ENCODE measurements at places on chromosomes 3 and 15.

GRCh38 chr3:14223595-14223994 is 45.0 kb downstream of the LSM3 start:
- no peak for DNase-seq

- DNase-seq: peak; percentile 17
Measured at GRCh38 chr3:143329567-143330211, 210.1 kb downstream of the CHST2 start.

GRCh38 chr3:100641471-100642032 is 32.2 kb downstream of the ADGRG7 start:
- DNase-seq: no peak

DNA sequence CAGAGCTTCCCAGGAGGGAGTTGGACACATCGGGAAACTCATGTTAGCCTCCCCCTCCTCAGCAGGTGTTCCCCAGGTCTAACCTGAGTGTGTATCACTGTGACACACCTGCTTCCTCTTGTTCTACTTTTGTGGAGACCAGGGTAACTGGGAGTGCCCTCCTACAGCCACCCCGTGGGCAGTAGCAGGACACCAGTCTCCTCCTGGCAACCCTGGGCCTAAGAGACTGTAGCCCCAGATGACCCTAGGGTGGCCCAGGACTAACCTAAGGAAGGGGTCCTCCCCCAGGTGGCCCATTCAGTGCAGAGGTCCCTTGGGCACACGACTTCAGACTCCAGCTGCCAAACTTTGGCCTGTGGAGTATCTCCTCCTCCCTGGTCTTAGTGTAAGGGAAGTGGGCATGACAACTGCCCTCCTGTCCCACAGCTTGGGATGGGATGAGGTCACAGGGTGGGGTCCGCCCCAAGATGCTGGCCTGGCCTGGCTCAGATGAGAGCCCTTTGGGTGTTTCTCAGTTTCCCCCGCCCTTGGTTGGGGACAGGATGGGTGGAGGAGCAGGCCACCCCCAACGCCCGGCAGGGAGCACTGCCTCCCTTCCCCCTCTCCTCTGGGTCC is 4.8 kb downstream of the CSK start:
- DNase-seq: peak; percentile 72

DNA sequence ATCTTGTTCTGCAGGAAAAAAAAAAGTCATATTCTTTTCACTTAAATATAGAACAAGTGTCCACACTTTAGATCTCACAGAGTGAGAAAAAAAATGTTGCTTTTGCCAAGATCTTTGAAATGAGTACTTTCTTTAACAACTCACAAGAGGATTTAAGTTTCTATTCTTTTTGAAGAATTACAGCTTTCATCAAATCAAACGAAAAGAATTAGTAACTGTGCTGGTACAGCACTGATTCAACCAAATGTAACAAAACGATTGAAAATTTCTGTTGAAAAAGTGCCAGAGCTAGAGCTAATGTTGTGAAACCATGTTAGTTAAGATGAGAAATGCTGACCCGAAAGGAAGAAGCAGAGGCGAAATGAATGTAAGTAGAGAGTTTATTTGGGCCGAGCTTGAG is 300.2 kb downstream of the GABRB3 start:
- no peak for DNase-seq

- no peak for DNase-seq
Measured at GRCh38 chr3:36164400-36164799, 215.9 kb upstream of the STAC start.

- peak; percentile 64 for DNase-seq
Measured at GRCh38 chr15:66963710-66964109, 101.7 kb upstream of the SMAD3 start.

DNA sequence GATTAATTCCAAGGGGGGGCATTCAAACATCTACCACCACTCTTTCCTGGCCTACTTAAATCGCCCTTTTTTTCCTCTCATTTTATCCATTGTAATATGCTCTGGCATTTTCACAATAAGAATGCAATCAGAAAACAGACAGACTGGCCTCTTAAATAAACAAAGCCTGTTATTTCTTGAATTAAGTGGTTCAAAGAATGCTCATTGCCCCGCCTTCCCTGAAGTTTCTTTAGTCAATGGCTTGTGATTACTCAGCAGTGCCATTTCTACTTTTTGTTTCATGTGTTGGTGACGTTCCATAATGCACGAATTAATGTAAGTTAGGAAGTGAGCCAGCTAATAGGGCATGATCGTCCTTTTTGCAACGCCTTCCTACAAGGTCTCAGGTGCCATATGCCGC is 68.0 kb downstream of the FBN1 start:
- DNase-seq: no peak

DNA sequence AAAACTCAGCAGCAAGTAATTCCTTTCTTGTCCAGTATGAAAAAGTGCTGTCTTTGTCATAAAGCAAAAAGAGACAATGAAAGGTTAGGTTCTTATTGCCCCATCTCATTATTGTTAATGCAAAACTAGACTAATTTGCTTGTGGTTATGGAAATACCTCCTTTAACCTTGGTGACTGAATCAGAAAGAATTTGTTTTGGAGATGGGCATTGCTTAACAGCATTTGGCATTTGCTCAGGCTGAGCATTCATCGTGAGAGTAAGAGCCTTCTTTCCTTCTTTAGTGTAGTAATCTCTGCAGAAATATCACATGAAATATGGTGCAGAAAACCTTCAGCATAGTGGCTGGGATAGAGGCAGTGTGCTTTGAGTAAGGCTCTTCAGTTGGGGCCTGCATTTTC is 103.1 kb downstream of the CNTN6 start:
- DNase-seq: no peak

GRCh38 chr3:52196977-52197376 is 983 bp upstream of the ALAS1 start:
- DNase-seq: no peak

DNA sequence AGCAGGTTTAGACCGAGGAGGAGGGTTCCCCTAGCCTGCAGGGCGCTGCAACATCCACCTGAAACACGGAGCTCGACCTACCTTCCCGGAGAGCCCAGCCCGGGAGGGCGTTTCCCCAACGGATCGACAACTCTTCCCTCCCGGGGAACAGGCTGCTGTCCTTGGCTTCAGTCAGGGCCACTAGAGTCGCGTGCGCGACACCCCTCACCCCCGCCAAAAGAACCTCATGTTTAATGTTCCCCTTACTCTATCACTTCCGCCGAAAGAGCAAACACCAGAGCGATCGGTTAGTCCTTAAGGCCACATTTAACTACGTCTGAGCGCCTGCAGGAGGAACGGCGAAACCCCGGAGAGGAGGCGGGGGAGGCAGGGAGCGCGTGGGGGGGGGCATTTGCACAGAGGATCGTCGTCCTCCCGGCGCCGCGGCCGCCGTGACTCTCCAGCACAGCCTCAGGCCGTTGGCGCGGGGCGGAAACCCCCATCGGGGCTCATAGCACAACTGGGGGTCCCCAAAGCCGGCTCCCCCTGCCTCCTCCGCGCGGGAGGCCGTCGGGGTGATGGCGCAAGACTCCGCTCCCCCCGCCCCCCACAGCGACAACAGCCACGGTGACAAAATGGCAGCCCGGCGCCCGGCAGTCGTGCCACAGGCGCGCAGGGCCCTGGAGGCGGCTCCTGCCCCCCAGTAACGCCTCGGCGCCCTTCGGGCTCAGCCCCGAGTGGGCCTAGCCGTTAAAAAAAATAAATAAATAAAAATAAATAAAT is 3.2 kb downstream of the ANP32A start:
- peak; percentile 58 for DNase-seq

- no peak for DNase-seq
Measured at GRCh38 chr15:43198992-43199391, 13.8 kb downstream of the CCNDBP1 start.

DNA sequence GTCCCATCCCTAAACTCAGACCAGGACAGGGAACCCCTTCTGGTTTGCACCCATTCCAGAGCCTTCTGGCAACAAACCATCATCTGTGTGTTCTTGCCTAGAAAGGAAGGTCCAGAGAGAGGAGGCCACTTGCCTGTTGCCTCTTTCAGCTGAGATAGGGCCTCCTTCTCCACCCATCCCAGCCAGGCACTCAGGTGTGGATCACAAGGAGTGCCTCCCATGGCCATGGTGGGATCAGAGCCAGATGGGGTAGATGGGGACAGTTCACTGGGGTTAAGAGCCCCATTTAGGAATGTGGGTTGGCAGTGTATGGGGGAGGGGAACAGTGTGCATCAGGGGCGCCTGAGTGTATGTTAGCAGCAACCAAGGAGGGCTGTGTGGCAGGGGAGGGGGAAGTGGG is 8.9 kb upstream of the CTDSPL start:
- DNase-seq: no peak

DNA sequence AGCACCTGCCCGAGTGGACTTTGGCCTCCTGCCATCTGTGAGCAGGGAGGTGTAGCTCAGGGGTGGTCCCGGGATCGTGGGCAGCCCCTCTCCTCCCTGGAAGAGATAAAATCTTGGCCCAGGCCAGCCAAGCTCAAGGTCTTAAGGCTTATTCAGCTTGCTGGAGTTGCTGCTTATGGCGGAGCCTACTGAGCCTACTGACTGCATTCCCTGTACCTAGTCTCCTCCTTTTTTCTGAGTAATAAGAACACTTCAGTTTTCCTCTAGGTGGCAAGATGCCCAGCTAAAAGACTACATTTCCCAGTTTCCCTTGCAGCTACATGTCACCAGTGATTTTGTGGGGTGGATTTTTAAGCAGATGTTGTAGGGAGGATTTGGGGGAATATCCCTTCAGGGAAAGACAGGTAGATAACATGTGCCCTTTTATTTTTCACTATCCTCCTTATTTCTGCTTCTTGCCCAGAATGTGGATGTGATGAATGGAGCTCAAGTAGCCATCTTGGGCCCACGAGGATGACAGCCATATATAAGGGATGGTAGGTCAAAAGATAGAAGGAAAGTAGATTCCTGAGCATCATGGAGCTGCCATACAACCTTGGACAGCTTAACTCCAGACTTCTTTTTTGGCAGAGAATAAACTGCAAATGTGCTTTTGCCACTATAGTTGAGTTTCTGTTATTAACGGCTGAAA is 41.4 kb upstream of the INSYN1 start:
- DNase-seq: no peak

- DNase-seq: no peak
Measured at GRCh38 chr3:69354948-69355347, 30.9 kb downstream of the FRMD4B start.

DNA sequence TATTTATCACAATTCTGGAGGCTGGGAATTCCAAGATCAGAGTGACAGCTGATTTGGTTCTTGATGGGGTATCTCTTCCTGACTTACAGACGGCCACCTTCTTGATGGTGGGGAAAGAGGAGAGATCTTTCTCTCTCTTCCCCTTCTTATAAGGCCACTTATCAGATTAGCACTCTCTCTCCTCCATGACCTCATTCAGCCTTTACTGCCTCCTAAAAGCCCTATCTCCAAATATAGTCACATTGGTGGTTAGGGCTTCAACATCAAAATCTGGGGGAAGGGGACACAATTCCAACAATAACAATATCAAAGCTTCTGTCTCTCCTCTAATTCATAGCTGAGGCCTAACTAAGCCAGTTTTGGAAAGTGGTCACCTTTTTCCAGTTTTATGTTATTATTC is 91.7 kb upstream of the MBNL1 start:
- no peak for DNase-seq

DNA sequence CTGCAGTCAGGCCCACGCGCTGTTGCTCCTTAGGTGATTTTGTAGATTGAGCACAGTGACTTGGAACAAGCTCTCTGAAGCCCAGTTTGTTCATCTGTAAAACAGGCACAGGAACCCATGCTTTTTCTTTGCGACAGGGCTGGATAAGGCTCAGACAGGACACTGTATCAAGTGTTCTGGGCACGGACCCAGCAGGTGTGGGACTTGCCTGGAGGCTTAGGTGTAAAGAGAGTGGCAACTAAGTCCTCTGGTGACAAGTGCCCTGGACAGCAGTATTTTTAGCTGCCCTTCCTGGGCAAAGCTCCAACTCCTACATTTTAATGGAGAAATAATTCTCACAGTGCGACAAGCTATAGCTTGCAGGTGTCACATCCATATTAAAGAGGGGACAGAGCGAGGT is 32.2 kb downstream of the CD276 start:
- no peak for DNase-seq

- no peak for DNase-seq
Measured at GRCh38 chr3:53303549-53303948, 43.8 kb downstream of the DCP1A start.

DNA sequence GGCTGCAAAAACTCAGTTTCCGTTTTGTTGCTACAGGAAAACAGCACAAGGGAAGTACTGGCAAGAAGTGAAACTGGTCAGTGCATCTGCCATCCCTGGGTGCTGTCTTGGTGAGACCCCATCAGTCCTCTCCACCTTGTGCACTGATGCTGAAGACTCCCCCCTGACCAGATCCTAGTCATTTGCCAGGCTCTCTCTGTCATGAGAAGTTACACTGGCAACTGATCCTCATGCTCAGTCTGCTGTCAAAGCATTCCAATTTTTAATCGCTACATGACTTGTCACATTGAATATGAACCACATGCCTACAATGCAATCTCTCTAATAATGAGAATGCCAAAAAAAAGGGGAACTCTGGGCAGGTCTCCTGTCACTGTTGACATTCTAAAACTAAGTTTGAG is 296.5 kb downstream of the ZIC1 start:
- DNase-seq: peak; percentile 27

- DNase-seq: no peak
Measured at GRCh38 chr15:83897037-83897436, 243.1 kb downstream of the ADAMTSL3 start.

GRCh38 chr15:60945196-60945595 is 283.9 kb downstream of the RORA start:
- no peak for DNase-seq

DNA sequence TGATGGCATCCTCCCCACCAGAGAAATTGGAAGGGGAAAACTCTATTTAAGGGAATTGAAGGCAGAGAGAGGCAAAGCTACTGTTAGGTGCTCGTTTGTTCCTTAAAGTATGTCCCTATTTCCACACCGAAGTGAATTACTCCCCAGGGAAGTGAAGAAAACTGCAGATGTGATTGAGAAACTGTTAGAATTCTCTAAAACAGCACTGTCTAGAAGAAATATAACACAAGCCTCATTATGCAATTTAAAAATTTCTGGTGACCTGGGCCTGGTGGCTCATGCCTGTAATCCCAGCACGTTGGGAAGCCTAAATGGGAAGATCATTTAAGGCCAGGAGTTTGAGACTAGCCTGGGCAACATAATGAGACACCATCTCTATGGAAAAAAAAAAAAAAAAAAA is 305.0 kb downstream of the SHQ1 start:
- no peak for DNase-seq

DNA sequence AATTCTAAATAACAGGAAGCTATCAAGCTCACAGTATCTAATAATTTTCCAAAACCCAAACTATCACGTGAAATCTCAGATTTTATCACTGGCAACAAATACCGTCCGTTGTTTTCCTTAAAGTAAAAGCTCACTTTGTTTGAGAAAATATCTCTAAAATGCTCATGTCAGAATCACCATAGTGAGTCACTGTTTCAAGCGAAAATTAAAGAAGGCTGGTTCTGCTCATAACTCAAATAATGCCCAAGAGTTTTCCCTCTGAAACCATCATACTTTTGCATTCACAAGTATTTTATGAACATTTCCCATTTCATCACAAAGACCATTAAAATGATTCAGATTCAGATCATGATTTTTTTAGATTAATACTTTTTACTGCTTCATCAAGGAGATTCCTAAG is 50.6 kb downstream of the TBL1XR1 start:
- DNase-seq: no peak
